Activated naive CD4-positive, alpha-beta T cell treated with anti-CD3 and anti-CD28 coated beads for 36 hours (primary cell): ENCODE measurements at places on chromosomes 13 and 19. TPM values are rescaled to one million over a fixed set of nuclear protein-coding genes. Genes with fewer than 3 reads are reported as not detected.

- no peak for DNase-seq
Observed at GRCh38 chr19:53224606-53225005, 30.1 kb downstream of the ZNF677 start.

DNA sequence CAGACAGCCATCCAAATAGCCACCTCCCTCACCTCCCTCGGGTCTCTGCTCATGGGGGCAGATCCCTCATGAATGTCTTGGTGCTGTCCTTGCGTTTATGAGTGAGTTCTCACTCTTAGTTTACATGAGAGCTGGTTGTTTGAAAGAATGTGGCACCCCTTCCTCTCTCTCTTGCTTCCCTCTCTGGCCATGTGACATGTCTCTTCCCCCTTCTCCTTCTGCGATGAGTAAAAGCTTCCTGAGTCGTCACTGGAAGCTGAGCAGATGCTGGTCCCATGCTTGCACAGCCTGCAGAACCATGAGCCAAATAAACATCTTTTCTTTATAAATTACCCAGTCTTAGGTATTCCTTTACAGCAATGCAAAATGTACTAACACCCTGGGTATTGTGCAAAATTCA, 208.7 kb downstream of the LACC1 start:
- no peak for DNase-seq

DNA sequence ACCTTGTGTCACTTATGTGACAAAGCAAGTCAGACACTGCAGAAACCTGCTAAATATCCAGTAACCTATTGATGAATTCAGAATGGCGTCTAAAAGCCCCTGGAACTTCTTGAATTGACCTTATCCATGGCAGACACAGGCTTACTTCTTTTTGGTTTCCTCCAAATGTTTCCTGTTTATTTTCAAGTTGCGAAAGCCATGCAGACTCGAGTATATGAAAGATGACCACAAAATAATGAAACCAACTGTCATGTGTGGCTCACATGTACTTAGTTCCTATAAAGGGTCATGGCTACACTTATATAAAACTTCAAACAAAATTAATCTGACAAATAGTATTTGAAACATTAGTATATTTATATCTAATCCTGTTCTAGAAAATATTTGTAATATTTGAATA, 113.1 kb upstream of the FNDC3A start:
- DNase-seq = no peak

- peak; percentile 27 for DNase-seq
Observed at GRCh38 chr13:51821606-51822005, 17.6 kb upstream of the DHRS12 start.

GRCh38 chr13:58397596-58398387, 766.2 kb downstream of the PCDH17 start:
- no peak for DNase-seq

DNA sequence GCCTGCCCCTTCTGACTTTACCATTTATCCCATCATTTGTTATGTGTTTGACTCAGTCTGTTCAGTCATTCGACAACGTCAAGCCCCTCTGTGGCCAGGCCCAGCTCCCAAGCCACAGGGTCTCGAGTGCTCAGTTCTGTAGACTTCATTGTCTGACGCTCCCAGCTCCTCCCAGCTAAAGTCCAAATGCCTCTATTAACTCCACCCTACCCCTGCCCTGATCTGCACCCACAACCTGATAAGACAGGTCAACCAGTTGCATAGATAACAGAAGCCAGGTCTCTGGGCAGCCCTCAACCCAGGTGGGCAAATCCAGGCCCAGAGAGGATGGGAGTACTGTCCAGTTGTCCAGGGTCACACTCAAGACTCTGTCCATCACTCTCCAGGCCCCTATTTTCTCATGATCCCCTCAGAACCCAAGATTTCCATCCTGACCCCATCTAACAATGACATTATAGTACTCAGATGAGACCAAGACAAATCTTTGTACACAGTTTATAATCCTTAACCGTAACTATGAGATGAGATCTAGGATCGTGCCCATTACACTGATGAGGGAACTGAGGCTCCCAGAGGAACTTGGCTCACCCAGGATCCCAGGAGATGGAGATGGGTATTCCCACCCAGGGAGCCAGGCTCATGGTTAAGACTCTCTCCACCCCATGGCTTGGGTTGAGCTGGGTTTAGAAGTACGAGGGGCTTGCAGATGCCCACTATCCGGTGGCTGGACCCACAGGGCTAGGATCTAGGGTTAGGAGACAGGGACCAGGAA, 1.1 kb downstream of the TM6SF2 start:
- DNase-seq = no peak

DNA sequence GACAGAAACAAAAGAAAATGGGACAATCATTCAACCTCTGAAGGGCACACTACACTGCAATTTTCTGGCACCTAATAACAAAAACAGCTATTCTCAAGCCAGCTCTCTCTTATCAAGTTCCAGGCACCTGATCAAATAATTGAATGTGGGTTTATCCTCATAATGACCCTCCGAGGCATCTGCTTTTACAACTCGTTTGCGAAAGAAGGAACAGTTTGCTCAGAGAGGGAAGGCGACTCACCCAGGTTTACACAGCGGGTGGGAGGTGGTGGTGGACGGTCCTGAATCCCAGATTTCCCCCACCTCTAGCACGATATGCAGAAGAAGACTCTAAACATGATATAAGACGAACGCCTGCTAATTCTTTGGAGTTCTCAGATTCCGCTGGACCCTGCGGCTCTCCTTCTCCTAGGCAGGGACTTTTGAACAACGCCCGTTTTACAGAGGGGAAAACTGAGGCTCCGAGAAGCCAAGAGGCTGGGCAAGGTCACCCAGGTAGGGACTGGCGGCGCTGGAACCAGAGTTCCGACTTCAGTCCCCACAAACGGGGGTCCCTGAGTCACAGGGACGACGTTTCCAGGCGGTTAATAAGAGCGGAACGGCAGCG, 641 bp downstream of the SGTA start:
- DNase-seq = peak; percentile 27

- DNase-seq = no peak
Observed at GRCh38 chr13:112912726-112913440, 56.1 kb upstream of the MCF2L start.

GRCh38 chr13:51246025-51246417, 23.8 kb downstream of the FAM124A start:
- DNase-seq = no peak

DNA sequence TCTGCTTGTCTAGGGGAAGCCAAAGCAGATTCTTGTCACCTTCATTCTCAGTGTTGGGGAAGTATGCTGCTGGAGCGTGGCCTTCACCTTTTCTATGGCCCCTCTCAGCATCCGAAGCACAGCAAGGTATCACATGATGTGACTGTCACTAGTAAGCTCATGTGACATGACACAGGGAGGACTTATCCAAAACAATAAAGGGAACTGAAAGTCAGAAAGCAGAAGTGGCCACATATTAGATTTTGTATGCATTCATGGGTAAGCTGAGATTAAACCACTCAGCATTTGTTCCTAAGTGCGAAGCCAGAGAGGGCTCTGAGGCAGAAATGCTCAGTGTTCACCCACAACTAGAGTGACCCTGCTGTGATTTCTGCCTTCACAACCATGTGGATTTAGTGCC, 72.8 kb upstream of the PCDH8 start:
- no peak for DNase-seq

DNA sequence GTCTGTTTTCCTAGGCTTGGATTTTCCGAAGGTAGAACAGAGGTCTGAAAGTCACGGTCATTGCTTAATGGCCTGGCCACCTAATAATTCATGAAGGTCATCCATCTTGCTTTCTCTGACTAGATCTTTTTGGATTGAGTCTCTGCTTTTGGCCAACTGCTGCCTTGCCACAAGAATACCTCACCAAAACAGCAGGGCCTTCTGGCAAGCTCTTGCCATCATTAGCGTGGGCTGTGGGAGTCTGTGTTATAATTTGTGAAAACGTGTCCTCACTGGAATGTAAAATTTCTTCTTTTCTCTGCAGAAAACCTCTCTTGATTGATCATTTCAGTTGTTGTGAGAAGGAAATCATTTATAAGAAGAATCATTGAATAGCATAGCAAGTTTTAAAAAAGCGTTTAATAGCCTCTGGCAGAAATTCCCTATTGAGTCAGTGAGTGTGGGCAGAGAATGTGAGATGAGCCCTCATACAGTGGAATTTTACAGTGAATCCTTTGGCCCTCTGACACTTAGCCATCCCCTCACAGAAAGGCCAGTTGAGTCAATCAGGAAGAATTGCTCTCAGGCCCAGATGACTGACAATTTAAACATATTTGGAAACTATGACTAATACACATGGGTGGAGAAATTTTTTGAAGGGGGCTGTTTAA, 43.2 kb upstream of the ERICH6B start:
- DNase-seq = no peak

GRCh38 chr13:28001837-28002473, 13.5 kb upstream of the URAD start:
- no peak for DNase-seq

DNA sequence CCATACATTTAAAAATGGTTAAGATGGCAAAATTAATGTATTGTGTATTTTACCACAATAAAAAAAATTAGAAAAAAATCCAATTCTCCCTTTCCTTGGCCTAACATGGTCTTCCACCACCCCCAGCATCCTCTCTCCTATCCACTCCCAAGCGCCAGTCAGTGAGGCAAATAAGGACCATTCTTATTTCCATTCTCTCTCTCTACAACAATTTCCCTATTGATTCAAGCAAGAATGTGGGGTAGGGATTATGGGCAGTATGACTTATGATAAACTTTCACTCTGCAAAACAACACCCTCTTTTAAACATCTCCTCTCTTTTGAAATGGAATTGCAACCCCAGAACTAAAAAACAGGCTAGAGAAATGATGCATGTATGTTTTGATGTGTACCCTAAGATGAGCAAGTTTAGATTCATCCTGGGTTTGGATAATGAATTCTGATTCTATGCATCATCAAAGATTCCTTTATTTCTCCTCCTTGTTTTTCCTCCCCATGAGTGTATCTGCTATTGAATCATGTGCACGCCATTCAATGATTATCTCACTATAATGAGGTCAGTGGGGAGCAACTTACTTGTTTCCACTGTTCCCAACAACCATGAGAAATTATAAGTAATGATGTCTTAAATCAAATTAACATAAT, 3.5 kb downstream of the STARD13 start:
- DNase-seq = no peak

DNA sequence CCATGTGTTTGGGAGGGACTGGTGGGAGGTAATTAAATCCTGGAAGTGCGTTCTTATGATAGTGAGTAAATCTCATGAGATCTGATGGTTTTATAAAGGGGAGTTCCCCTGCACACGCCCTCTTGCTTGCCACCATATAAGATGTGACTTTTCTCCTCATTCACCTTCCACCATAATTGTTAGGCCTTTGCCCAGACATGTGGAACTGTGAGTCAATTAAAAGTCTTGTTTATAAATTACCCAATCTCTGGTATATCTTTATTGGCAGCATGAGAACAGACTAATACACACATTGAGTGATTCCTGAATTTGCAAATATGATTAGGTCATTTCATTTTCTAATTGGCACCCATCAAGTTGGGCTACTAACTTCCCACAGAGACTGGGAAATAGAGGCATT, 977.2 kb downstream of the SLITRK1 start:
- DNase-seq = no peak

DNA sequence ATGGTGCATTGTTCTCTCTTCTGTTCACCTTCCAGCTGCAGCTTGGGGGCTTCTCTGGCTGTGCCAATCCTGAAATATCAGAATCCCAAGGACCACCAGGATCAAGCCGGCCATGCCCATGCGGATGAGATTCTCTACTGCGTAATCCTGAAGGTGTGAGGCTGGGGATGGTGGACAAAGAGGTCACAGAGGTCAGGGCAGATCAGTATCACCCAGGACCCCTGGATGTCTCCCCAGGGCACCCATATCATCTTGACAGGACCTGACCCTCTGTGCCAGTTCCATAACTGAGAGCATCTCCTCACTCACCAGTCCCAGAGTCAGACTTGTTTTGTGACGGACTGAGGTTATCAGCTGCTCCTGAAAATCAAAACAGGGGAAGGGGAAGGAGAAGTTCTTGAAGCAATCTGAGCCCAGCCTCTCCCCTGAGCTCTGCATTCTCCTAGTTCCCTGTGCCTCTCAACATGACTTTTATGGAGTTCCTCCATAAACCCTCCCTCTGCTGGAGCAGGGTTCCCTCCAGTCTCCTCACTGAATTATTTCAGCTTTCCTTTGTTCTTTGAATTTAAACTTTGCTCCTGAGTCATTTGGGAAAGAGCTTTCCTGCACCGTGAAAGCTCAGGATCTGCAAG, 5.5 kb downstream of the LILRA5 start:
- DNase-seq = no peak

GRCh38 chr19:49512970-49513745, 697 bp downstream of the FCGRT start:
- DNase-seq = peak; percentile 42

The POU2F2 gene
- total RNA-seq = 30.0 TPM

The IZUMO1 gene
- total RNA-seq = not detected

The PRR22 gene
- 1.1 TPM for total RNA-seq

The KLK14 gene
- 0.79 TPM for total RNA-seq

The CTXN1 gene
- 0.43 TPM for total RNA-seq

The ELL gene
- 14.1 TPM for total RNA-seq

The FUT6 gene
- total RNA-seq = not detected

The ZDHHC20 gene
- 48.0 TPM for total RNA-seq

The ONECUT3 gene
- total RNA-seq = not detected

The KASH5 gene
- 3.2 TPM for total RNA-seq

The IRGC gene
- total RNA-seq = not detected

The SYCN gene
- not detected for total RNA-seq

The CEACAM4 gene
- total RNA-seq = not detected

The TUBB4A gene
- 7.0 TPM for total RNA-seq

The CDX2 gene
- not detected for total RNA-seq

The TDRD3 gene
- total RNA-seq = 13.5 TPM
